ENCODE measurements at places on chromosomes 4 and X.

GRCh38 chr4:82495666-82496065, 65.3 kb downstream of the ENOPH1 start:
- no peak for ATAC-seq

- no peak for ATAC-seq
Observed at GRCh38 chr4:54992266-54992665, 133.1 kb downstream of the KDR start.

DNA sequence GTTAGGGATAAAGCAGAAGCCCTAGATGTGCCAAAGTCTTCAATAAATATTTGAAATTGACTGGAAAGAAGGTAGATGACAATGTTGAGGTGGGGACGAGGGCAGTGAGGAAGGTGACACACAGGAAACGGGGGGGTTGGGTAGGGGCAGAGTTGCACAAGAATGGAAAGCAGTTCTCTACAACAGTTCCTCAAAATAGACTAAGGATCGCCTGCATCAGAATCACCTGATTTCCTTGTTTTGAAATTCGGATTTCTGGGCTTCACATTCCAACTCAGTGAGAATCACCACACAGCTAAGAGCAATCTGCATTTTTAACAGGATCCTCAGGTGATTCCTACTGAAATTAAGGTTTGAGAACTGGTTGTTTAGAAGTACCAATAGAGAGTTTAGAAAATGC, 70.6 kb downstream of the ARFIP1 start:
- ATAC-seq: peak; percentile 76

GRCh38 chr4:169803413-169803812, 45.7 kb upstream of the HPF1 start:
- no peak for ATAC-seq

GRCh38 chr4:150212927-150213326, 134.7 kb downstream of the DCLK2 start:
- ATAC-seq: peak; percentile 28

DNA sequence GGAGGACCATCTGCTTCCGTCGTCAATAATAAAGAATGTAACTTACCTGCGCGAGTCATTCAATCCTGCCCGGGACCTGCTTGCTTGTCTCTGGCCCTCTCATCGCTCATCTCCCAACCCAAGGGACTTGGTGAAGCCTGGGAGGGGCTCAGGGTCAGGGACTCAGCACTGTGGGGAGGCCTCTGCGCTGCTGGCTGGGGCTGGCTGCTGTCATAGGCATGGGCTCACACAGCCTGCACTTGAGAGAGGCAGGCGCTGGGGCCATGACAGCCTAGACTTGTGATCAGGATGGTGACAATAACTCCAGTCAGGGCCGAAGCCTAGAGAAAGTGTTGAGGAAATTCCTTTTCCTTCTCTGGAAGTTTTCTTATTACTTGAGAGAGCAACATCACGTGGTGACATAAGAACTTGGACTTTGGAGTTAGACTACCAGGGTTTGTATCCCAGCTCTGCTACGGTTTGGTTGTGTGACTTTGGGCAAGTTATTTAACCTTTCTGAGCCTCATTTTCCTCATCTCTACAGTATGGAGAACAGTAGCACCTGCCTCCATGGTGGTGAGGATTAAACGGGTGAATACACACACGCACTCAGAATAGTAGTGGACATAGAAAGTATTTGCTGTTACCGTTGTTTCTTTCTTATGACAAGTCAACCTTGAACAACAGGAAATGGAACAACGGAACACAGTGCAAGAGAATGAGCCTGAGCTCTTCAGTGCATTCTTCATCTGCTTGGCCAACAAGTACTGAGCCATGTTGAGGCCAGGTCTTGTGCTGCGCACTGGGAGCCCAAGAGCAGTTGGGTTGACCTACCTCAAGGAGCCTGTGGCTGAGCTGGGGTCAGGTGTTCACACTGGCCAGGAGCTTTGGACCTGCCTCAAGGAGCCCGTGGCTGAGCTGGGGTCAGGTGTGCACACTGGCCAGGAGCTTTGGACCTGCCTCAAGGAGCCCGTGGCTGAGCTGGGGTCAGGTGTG, 60.5 kb downstream of the TBC1D14 start:
- ATAC-seq: peak; percentile 89

GRCh38 chr4:152352215-152352614, 183.7 kb downstream of the FBXW7 start:
- no peak for ATAC-seq

DNA sequence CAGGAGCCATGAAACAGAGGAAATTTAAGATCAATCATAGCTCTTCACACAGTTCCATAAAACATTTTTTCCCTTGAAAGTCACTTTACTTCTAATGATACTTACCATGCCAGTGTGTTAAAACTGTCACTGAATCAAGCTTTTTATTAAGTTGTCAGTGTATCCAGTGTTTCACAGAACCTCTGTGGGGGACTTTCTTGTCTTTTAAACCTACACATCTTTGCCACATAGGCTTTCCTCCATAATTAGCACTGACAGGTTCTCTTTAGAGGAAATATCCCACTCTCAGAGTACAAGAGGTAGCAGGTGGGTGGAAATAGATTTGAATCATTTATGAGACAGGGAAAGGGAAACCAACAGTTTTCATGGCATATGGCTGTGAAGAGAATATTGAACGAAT, 25.8 kb upstream of the DYNLT3 start:
- ATAC-seq: no peak

Data from stimulated activated memory B cell treated with anti-CD40 and anti-IgM and Interleukin-4, amounts not matched to agents 10 μg/mL and 1 μg/mL and 100 μg/mL, for 72 hours (primary cell).